GM12878 (cell line): ENCODE measurements at places on chromosomes 2 and 18. TPM values are rescaled to one million over a fixed set of nuclear protein-coding genes. Genes with fewer than 3 reads are reported as not detected.

GRCh38 chr2:47357483-47357882, 45.5 kb upstream of the MSH2 start:
- DNase-seq = no peak

- no peak for DNase-seq
Measured at GRCh38 chr2:145813481-145813880, 1293.6 kb upstream of the ZEB2 start.

DNA sequence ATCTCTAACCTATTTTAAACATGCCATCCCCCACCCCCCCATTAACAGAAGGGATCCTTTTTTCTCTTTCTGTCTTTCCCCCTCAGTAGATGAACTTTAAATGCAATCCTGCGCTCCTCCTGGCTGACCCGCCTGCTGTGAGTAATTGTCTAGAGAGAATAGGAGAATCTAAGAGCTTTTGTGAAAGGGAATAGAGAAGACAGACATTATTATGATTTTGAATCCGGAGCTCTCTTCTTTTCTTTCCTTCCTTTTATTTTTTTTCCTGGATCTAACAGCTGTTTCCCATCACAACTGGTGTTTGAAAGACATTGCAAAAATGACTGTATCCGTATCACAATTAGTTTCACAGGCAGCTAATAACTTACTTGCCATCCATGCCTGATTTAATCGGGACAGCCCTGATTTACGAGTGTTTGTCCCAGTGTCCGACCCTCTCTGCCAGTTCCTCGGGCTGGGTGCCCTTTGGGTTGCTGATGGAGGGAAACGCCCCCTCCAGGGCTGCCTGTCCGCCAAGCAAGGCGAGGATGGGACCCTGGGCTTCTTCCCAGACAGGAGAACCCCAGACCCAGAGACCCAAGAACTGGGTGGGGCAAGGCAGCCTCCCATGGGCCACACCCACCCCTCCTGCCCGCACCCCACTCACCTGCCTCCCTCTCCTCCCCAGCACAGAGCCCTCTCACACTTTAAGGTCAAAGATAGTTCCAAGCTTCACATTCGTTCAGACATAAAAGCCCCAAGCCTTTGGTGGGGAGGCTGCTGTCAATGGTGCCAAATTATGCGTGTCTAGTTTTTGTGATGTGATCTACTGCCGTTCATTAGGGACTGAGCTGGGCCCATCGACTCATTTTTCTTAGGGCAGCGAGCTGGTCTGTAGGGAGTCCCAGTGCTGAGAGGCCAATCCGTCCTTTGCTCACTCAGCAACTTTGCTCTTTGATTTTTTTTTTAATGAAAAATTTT, 231.7 kb downstream of the ZNF516 start:
- no peak for DNase-seq

DNA sequence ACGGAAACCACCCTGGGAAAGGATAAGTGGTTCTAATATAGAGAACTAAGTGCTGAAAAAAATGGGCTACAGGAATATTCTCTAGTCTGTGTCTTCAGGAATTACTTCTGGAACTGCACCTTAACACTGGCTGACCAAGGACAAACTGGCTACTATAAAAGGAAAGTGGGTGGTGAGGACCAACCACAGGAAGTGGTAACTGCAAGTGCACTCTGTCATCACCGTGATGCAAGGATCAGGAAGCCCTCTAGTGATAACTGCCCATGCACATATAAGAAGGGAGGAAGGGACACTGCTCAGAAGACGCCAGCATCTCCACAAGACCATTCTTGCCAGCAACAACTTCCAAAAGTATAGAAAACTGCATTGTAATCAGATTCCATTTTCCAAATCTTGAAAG, 424.4 kb upstream of the RGPD4 start:
- DNase-seq = no peak

The ANKRD30BL gene
- total RNA-seq = 0.05 TPM in 1 of 2 replicates, not detected in the other
